ENCODE measurements at places on chromosomes 5 and 9.

- DNase-seq: no peak
These were observed 213.6 kb upstream of the S1PR3 start for GRCh38 chr9:88777498-88778312.

DNA sequence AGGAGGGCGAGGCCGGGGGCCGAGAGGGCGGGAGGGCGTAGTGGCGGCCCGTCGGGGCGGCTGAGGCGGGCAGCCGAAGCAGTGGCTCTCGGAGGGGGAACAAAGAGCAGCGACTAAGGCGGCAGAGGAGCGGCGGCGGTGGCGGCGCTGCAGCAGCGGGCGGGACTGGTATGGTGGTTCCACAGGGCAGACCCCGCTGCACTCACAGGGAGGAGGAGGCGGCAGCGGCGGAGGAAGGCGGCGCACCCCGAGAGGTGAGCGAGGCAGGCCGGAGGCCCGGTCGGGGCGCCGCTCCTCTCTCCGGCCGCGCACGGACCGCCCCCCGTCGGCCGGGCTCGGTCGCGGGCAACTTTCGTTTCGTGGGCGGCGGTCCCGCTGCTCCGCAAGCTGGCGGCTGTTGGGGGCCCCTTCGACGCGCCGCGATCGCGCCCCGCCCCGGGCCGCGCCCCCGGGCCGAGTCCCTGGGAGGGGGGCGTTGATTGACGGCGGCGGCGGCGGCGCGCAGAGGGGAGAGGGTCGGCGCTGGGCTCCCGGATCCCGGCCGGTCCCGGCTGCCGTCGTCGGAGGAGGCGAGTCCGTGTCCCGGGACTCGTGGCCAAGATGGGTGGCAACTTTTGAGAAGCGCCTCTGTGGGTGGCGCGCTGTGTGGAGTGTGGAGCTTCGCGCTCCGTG, 467 bp downstream of the CNOT6 start:
- DNase-seq: no peak

DNA sequence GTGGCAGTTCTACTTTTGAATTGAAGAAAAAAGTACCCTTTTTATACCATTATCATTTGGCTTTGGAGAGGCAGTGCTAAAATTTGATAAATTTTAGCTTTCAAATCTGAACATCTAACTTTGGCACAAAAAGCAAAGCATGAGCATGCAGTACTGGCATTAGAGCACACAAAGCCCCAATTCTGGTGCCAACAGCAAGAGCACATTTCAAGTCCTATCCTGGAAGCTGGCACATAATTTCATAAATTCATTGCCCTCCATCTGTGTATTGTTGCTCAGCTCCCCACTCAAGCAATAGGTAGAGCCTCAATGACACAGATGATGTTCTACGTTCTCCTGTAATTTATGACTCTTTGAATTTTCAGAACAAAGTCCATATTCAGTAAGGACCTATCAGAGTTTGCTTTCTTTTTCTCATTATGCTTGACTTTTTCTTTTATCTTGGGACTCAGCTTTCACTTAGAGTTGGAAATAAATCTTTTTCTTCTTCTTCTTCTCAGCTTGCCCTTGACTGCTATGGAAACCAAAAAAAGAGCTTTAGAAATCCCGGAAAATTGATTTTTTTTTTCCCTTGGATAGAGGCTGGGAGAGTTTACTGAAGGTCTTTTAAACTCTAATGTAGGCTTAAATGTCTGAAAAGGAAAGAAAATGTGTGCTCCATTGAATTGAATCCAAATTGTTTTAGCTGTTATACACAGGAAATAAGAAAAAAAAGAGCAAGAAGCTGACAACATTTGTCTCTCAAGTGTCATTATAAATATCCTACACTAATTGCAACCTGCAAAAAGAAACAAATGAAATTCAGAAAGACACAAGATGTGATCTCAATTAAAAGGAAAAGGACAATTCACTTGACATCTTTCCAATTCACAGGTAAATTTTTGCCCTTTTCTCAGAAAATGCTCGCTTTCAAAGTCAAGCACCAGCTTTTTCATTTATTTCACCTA, 380.8 kb upstream of the CDH18 start:
- DNase-seq: no peak

DNA sequence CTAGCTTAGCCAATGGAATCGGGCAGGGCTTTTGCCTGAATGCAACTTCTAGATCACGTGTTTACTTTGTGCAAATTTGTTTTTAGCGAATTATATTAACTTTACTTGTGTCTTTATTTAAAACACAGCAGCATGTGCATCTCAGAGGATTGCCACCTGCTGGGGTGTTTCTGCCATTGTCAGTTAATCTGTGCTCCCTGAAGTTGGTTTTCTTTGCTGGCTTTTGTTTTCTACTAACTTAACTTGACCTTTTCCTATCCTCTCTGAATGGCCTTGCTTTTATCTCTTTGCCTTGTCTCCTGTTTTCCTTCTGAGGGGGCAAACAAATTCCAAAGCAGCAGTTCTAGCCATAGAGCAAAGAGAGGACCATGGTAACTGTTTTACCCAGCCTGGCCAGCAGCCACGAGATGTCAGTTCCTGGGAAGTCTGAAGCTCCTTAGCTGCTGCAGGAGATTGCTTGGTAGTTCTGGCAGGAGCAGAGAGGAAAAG, 67.6 kb downstream of the ARHGEF28 start:
- DNase-seq: no peak

GRCh38 chr5:1637639-1638481, 114.1 kb upstream of the LPCAT1 start:
- DNase-seq: no peak

DNA sequence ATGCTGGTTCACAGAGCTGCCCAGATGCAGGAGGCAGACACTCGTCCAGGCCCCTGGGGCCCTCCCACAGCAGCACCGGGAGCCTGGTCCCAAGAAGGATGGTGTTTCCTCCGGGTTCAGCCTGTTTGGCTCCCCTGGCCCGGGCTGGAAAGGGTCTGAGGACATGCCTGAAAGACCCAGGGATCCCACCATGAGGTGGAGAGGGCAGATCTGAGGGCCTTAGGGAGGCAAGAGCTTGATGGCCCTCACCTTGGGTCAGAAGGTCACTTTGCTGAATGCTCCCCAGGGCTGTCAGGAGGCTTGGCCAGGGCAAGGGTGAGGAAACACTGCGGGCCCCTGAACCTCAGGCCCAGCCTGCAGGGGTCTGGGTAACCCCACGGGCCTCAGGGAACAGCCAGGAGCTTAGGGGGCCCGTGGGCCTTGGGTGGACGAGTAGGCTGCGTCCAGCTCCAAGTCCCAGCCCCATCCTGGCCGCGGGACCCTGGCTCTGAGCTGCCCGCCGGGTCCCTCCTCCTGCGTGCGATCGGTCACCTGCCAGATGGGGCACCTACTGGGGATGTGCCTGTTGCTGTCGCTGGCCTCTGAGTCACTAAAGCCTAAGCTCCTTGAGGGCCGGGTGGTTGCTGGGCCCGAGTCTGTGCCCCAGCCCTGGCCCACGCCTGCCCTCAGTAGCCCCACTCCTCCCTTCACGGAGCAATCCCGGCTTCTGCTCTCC, 106.2 kb downstream of the ZNF354C start:
- no peak for DNase-seq

- no peak for DNase-seq
These were observed 35.5 kb downstream of the BICD2 start for GRCh38 chr9:92728831-92729734.

GRCh38 chr9:131306397-131307004, 17.0 kb downstream of the PLPP7 start:
- no peak for DNase-seq
